ENCODE measurements at places on chromosomes 11 and 22.

DNA sequence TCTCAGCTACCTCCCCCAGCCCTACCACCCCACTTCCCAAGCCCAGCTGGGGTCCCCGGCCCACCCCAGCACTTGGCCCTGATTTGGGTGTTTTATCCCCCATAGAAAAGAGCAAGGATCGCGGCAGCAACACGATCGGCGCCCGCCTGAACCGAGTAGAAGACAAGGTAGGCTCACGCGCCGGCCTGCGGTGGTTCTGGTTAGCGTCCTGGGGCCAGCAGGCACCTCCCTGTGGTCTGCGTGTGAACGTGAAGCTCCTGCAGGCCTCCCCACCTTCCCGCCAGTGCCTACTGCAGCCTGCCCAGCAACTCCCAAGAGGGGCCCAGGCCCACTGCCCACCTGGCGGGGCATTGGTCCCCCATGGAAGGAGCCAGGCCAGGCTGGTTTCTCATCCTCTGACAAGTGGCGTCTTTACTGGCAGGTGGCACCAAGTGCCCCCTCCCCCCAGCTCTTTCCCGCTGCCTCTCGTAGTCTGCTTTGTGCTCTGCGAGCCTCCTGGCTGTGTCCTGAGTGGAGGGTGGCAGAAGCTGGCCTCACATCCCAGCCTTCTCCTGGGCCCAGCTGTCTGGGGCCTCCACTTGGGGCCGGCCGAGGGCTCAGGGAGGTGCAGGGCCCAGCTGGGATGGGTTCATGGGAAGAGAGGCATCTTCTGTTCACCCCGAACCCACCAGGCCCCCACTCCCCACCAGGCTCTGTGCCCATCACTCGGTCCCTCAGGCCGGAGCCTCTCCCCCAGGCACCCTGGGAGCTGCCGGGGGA, 78.3 kb upstream of the KCNQ1OT1 start:
- DNase-seq: no peak

GRCh38 chr11:115389790-115390189, 114.4 kb downstream of the CADM1 start:
- DNase-seq: no peak

- DNase-seq: no peak
These were observed 18.7 kb downstream of the SYNGR1 start for GRCh38 chr22:39368461-39368911.

DNA sequence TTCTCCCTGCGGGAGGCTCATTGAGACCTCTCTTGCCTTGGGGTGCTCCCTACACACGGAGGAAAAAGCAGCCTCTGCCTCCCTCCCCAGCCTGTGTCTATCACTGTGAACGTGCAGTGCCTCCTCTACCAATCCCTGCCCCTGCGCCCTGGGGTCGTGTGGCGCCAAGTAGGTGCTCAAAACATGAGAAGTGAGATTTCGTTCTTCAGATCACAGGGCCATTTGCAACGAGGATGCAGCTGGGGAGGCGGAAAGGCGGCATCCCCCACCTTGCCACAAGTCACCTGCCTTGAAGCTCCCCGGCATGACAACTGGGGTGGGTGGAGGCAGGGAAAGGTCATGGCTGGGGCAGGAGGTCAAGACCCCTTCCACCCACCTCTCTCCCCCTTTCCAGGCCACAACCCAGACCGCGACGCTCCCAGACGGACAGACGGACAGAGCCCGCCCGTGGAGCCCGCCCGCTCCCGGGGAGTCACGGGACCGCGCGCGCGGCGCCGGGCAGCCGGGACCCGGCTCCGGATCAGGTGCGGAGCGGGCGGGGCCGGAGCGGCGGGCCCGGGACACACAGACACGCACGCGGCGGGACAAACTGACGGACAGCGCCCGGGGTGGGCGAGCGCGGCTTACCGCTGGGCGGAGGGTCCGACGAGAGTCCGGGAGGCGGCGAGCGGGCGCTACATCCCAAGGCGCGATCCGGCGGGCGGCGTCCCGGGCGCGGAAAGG, 485 bp downstream of the KCNJ4 start:
- DNase-seq: no peak

- DNase-seq: no peak
These were observed 21.3 kb downstream of the IFITM10 start for GRCh38 chr11:1728931-1729691.

- no peak for DNase-seq
These were observed 894.6 kb downstream of the FAM181B start for GRCh38 chr11:81839016-81839415.

DNA sequence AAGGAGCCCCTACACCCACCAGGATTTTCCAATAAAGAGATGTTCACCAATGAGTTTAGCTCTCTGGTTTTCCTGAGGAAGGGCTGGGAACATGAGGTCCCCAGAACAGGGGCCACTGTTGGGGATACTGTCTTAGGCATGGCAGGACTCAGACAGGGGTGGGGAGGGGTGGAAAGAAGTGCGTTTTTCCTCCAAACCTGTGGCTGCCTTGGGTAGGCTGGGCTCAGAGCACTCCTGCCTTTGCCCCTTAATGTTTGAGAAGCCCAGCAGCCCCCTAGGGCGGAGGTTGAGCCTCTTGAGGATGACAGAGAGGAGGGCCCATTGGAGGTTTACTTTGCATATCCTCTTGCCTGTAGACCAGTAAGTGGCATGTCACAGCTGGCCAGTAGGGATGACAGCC, 10.6 kb downstream of the MTFP1 start:
- DNase-seq: no peak

GRCh38 chr11:77206264-77207018, 78.4 kb downstream of the MYO7A start:
- DNase-seq: no peak

GRCh38 chr22:47591016-47591415, 828.6 kb downstream of the TBC1D22A start:
- DNase-seq: no peak

DNA sequence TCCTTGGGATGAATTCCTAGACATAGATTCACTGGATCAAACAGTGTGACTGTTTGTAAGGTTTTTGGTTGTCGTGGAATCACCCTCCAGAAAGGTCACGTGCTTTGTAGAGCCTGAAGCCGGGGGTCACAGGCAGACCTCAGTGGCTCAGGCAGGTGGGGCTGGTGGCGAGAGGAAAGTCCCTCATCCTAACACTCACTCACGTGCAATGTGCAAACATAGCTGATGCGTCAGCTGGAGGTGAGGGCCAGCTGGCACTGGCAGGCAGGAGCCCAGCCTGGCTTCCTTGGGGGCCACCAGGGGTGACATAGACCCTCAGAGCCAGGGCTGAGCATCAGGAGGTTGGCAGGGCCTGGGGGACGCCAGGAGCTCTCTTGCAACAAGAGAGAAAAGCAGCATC, 90.0 kb downstream of the ARHGAP8 start:
- no peak for DNase-seq

GRCh38 chr22:40597526-40598430, 38.7 kb downstream of the MRTFA start:
- DNase-seq: no peak

- DNase-seq: no peak
These were observed 8.7 kb downstream of the TRIM22 start for GRCh38 chr11:5698281-5698680.

- DNase-seq: no peak
These were observed 123.1 kb downstream of the PKNOX2 start for GRCh38 chr11:125287491-125288210.

All from stimulated activated CD8-positive, alpha-beta memory T cell treated with anti-CD3 and anti-CD28 coated beads, Interleukin-15, amount 100 ng/mL, for 4 hours (primary cell).